ENCODE measurements at places on chromosomes 11 and 22. TPM values are rescaled to one million over a fixed set of nuclear protein-coding genes. Genes with fewer than 3 reads are reported as not detected.
A peak's percentile ranks its signal among the peaks of the same experiment; 100 is the strongest.

- no peak for DNase-seq
These were observed 17.2 kb downstream of the TBC1D22A start for GRCh38 chr22:46779651-46780050.

DNA sequence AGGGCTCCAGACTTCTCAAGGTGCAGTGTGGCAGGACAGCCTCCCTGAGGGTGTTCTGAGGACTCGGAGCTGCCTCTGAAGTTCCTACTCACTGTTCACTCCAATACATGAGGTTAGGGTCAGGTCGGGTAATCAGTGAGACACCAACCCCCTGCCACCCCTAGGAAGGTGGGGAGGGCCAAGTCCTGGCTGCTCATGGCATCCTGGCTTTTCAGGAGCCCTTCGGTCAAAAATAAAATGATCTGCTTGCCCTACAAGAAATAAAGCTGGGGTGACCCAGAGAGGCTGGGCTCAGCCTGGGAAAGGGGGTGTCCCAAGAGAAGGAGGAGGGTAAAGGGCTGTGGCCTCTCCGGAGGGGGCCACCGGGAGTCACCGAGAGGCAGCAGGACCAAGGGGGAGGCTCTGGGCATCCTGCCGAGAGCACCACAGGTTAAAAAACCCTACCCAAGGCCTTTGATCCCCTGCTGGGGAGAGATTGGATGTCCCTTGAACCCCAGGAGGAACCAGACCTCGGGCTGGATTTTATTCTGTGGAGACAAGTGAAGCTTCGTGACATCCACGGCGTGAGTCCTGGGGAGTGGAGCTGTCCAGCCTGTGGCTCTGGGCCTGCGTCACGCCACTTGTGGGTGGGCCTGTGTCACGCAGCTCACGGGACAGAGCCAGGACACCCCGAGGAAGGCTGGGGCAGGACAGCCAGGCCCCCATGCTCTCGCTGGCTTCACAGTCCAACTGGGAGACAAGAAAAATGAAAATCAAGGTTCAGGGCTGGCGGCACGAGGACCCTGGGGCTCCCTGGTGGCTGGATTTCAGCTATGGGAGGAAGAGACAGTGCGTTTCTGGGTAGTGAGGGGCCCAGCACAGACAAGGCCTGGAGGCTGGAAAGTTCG lies 102.2 kb upstream of the FGF3 start:
- no peak for DNase-seq

DNA sequence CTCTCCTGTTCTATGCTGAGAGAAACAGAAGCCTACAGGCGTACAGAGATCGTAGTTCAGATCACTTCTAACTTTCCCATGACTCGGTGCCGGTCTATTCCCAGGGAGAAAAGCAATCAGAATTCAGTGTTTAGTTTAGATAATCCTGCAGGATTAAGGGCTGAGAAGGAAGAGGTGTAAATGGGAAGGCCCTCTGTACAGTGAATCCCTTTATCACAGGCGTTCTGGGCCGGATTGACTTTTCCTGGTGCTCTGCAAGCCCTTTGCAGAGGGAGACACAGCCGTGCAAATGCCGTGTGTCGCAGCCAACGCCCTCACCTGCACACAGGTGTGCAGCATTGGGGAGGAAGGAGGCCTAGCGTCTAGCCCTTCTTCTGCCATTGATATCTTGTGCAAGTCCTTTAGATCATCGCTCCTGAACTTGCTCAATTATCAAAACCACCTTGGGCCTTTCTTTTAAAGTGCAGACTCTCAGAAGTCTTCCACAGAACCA lies 90.6 kb downstream of the DSCAML1 start:
- DNase-seq = no peak

GRCh38 chr11:117668321-117668751 lies 128.7 kb downstream of the DSCAML1 start:
- DNase-seq = no peak

CD6 gene
- total RNA-seq = 0.55 TPM

- no peak for DNase-seq
These were observed 99.3 kb upstream of the CRYBB3 start for GRCh38 chr22:25100402-25100801.

DNA sequence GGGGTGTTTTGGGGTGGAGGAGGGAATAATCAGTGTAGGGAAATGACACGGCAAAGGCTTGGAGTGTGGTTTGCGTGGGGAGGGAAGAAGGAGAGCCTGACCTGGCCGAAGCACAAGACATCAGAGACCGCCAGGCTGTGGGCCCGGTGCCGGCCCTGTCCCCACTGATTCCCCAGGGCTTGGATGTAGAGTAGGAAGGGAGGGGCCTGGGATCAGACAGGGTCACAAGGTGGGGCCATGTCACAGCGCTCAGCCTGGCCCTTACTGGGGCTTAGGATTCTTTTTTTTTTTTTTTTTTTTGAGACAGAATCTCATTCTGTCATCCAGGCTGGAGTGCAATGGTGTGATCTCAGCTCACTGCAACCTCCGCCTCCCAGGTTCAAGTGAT lies 9.8 kb downstream of the PICK1 start:
- DNase-seq = no peak

- no peak for DNase-seq
These were observed 8.0 kb upstream of the SLC25A17 start for GRCh38 chr22:40826984-40827741.

DNA sequence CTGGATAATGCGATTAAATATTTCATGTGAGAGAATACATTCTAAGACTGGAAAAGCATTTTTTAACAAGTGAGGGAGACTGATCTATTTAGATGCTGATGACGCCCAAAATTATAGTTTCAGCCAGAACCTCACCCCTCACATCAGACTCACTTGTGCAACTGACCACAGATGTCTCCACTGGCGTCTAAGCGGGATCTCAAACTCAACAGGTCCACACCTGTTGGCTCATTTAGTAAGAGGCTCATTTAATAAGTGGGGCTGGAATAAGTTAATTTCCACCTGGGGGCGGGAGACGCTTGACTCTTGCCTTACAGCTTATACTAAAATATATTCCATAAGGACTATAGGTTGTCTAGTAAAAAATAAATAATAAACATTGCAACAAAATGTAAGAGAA lies 47.5 kb downstream of the MORC2 start:
- DNase-seq = no peak

RASGRP2 gene
- total RNA-seq = 0.73 TPM

DNA sequence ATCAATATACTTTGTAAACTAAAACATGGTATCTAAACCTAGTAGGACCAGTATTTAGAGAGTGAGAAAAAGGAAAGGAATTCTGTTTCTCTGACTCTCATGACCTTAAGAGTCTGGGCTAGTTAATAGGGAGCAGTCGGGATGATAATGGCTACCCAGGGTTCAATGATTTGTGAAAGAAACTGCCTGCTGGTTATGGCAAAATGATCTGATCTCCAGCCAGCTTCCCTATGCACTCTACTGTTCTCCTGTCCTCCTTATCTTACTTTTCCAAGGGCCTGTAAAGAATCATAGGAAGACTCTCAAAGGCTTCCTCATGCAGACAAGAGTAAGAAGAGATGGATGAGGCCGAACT lies 193.1 kb upstream of the PITPNB start:
- no peak for DNase-seq

CNTN5 gene
- total RNA-seq = 0.50 TPM

DNA sequence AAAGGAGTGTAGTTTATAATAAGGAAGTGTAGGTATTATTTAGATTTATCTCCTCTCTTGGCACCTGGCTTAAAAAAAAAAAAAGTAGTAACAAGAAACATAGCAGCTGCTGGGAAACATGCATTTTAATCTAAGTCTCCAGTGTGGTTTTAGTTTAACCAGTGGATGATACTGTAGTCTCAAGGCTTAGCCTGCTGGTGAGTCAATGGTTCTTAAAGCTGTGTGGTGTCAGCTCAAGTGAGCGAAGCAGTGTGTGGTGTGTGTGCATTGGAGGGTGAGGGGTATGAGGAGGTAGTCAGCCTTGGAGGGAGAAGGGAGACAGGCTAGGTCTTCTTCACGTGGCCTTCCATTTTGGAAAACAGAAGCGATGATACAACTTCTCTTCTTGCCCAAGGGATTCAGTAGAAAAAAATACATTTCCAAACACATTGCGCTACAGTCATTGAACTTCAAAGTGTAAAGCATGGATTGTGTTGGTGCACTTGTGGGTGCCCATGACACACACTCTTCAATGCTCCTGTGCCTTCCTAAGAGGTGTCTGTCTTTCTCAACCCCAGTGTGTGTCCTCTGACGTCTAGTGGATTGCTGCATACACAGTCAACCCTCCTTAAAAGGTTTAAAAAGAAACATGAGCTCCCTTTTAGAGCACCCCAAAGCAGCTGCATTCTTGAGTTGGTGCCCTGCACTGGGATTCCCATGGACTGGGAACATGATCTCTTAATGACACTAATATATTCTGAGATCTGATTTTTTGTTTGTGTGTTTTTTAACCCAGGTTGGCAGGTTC lies 40.1 kb downstream of the ZBTB16 start:
- no peak for DNase-seq

ANO5 gene
- 6.5 TPM for total RNA-seq

KIRREL3 gene
- 0.26 TPM for total RNA-seq

DNA sequence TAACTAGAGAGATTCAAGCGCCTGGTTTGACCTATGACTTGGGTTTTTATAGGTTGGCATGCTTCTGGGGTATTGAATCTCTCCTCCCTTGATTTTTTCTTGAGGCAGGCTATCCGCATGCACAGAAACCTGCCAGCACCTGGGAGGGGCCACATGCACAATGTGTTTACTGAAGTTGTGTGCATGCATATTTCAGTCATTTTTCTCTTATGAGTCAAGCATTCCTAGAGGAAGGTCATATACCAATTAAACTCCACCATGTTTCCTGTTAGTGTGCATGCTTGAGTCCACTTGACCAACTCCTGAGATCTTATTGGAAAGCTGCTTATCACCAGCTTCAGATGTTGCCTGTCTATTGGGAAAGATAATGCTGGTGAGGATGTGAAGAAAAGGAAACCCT lies 1718.4 kb downstream of the LRRC4C start:
- DNase-seq = no peak

WNT11 gene
- total RNA-seq = 1.5 TPM

DNA sequence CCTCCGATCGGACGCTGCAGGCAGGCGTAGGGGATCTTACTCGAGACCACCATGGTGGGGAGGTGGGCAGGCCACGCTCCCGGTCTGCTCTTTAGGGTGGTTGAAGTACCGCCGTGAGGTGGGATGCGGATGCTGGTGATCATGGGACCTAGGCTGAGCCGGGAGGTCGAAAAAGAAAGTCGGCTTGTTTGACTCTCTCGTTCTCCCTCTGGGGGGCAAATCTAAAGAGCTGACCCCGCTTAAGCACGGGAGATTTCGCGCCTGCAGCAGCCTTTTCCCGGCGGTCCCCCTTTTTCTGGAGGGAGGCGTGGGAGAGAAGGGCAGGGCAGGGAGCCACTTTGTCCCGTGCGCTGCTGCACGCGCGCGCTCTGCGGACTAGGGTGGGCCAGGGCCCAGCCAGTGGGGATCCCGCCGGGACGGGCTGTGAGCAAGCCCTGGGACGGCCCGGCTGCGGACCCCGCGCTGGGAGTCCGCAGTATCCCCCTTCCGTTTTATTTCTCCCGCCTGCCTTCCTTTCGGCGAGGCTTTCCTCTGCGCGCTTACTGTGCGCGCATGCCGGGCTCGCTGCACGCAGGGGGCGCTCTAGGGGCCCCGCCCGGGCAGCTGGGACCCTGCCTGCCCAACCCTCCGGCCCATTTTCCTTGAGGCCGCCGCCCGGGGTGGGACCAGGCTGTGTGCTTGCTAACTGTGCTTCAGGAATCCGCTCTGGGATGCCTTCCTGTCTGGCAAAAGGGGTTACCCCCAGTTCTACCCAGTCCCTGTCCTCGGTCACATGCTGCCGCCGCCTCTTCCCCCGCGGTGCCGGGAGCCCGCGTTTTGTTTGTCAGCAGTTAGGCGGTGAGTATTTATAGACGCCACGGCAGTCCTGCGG lies 81.0 kb downstream of the PRR5L start:
- DNase-seq = peak; percentile 37

LUZP2 gene
- 1.8 TPM for total RNA-seq

GRCh38 chr11:96036863-96037262 lies 113.0 kb upstream of the MTMR2 start:
- no peak for DNase-seq

WDR74 gene
- total RNA-seq = 60.3 TPM

DNA sequence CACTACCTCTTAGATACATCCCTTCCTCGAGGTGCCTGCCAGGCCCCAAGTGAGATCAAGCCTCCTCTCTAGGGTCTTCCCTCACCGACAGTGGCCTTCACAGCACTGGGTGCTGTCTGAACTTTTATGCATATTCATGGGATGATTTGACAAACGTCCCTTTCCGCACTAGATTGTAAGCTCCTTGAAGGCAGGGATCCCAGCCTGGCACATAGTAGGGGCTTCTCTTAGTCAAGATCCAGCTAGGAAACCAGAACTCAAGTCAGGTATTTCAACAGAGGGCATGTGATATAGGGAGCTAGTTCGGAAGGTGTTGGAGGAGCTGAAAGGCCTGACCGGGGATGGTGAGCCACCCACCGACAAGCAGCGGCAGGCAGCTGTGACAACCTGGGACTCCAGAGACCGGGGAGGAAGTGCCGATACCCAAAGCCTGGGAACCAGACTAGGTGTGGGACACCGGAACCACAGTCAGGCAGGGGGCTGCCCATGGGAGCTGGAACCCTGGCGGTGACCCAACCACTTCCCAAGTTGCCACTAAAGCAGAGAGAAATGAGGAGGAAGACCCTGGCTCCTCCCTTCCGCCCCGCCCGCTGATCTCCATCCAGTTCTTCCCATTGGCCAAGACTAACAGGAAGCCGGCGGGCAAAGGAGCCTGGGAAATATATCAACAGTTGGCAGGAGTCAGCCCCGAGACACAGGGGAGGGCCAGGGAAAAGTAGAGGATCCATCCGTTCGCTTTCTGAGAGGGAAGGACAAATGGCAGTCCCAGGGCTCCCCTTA lies 39.8 kb upstream of the CD82 start:
- no peak for DNase-seq

DNA sequence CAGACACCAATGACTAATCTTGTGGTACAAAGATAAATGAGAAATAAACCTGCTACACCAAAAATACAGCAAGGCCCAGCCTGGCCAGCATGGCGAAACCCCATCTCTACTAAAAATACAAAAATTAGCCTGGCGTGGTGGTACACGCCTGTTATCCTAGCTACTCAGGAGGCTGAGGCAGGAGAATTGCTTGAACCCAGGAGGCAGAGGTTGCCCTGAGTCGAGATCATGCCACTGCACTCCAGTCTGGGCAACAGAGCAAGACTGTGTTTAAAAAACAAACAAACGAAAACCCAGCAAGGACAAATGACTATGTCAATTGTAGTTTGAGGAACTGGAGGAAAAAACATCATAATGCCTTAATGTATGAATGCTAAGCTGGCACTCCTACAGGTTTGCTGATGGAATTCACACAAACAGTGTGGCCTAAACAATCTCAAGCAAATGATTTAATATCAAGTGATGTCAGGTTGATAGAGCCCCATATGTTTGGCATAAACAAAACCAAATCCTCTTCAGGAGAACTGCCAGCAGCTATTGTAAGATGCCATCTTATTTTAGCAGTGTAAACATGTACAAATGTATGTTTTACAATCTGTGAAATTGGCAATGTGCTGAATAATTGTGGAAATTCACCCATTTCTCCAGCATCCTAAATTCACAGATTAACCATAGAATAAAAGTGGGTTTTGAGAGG lies 20.0 kb downstream of the MMP7 start:
- no peak for DNase-seq

DNA sequence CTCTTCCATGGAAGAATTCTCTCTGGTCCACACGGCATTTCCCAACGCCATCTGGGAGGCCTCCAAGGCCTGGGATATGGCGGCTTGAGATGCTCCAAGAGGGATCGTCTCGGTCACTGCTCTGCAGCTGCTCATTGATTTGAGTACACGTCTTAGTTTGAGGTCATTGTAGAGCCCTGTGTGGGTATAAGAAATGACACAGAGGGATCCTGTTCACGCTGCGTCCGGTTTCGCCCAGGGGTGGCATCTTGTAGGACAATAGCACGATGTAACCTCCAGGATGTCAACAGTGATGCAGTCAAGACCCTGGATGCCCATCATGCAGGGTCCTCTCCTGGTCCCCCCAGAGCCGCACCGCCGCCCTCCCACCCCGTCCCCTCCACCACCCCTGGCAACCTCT lies 564.6 kb downstream of the BRD1 start:
- no peak for DNase-seq

Measured in progenitor cell of endocrine pancreas (in vitro differentiated cells).